ENCODE measurements at places on chromosomes 11 and 22.

- no peak for DNase-seq
Observed at GRCh38 chr11:110425751-110426545, 3.8 kb upstream of the FDX1 start.

- DNase-seq = no peak
Observed at GRCh38 chr11:128453444-128454336, 133.7 kb downstream of the ETS1 start.

DNA sequence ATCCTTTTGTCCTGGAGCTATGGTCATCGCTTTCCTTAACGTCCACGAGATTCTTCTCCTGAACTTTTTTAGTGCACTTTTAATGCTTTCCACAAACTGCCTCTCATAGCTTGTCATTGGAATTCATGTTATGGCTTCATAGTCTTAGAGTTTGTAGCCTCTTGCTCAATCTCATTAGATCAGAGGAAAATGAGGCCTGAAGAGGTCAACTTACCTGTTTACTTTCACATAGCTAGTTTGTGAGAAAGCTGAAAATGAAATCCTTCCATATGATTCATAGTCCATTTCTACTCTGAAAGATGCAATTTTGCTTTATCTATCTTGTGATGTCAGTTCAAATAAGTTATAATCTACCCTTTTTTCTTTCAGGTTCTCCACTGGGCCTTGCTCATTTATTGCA is 1747.2 kb upstream of the RAG2 start:
- no peak for DNase-seq

- DNase-seq = no peak
Observed at GRCh38 chr11:117961896-117962295, 24.3 kb upstream of the IL10RA start.

DNA sequence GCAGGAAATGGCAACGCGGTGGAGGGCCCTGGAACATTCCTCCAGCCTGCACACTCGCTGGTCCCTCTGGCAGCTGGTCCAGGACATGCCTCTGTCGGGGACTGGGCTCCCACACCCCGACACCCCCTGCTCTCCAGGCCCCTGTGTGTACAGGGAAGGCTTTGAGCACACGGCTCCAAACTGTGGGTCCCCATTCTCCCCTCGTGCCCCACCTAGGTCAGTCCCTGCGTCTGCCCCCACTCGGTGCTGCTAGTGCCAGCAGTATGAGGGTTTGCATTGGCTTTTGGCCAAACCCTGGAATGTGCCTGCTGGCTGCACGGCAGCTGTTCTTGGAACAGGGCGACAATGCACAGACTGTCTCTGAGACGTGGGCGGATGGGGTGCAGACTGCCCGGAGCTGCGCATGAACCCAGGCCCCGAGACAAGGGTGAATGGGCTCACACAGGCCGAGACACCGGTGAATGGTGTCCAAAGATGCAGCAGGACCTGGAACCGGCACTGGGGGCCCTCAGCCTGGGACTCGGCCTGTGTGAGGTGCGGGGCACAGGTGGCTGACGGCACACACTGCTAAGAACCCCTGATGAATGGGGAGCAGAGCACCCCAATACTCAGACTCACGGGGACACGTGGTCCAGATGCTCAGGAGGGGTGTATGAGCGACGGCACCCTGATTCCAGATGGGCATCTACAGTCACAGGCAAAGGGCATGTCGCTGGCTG is 7.5 kb upstream of the SYT8 start:
- DNase-seq = no peak

DNA sequence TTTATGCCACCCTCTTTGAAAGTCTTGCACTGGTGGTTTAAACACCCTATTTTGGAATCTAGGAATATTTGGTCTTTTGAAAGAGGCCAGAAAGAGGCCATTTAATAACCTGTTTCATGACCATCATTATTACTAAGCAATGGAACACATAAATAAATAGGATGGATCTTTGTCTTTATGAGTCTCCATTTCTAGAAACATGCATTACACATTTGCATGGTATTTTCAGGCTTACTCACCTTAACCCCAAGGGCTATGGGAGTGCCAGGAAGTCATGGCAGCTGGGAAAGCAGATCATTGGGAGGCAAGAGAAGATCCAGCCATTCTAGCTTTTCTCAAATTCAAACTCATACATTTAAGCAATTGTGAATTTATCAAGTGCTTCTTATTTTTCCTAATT is 185.8 kb upstream of the POU2AF2 start:
- no peak for DNase-seq

GRCh38 chr11:115456019-115456418 is 48.2 kb downstream of the CADM1 start:
- DNase-seq = no peak

GRCh38 chr22:49815641-49816091 is 12.0 kb downstream of the BRD1 start:
- no peak for DNase-seq

GRCh38 chr11:75159151-75159953 is 8.4 kb downstream of the SLCO2B1 start:
- DNase-seq = no peak

GRCh38 chr11:70527429-70528045 is 129.2 kb downstream of the CTTN start:
- DNase-seq = no peak

DNA sequence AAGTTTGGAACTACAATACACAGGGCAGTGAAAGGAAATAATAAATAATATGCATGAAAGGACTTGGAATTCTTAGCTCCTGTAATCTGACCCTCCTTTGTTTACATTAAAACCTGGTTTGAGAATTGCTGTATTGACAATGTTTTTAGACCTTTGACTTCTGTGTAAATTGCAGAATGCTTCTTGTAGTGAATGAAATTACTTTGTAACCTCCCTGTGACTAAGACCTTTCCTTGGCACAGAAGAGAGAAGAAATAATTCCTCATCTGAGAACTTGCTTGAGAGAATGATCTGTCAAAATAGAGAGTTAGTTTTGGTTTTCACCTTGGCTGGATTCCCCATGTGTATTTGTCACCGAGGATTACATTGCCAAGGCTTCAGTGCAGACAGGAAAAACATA is 640.0 kb upstream of the ANO5 start:
- DNase-seq = no peak

- DNase-seq = no peak
Observed at GRCh38 chr22:22893891-22894739, 6.5 kb downstream of the IGLL5 start.

- no peak for DNase-seq
Observed at GRCh38 chr11:68215524-68216170, 2.6 kb upstream of the KMT5B start.

DNA sequence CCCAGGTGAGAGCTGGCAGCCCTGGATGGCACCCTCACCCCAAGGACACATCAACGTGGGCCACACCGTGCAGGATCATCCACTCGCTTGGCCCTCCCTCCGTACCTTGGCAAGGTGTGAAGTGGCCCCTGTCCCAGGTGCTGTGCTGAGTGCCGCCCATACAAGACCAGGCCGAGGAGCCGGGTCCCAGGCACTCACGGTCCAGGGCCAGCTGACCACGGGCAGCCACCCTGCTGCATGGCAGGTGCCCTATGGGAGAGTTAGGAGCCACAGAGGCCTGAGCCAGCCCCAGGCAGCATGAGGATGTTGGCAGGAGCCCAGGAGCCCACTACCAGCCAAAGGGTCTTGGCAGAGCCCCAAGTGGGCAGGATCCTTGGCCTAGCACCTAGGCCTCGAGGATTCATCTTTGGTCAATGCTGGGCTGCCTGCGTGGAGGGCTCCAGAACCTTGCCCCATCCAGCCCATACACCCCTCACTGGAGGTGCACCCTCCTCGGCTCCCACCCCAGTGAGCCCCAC is 19.6 kb downstream of the RTN4R start:
- no peak for DNase-seq

DNA sequence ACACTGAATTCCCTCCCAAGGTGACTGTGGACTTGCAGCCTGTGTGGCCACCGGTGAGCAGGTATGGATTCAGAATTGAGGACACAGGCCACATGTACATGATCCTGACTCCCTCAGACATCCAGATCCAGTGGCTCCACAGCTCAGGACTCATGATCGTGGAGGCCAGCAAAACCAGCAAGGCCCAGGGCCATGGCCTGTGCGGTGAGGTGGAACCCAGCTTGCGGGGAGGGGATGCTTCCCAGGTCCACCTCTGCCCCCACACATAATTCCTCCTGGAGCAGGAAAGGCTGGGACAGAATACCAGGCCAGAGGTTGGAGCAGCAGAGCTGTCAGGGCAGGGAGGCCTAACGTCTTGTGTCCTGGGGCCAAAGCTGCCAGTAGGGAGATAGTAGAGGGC is 82.1 kb downstream of the OTOG start:
- DNase-seq = no peak

DNA sequence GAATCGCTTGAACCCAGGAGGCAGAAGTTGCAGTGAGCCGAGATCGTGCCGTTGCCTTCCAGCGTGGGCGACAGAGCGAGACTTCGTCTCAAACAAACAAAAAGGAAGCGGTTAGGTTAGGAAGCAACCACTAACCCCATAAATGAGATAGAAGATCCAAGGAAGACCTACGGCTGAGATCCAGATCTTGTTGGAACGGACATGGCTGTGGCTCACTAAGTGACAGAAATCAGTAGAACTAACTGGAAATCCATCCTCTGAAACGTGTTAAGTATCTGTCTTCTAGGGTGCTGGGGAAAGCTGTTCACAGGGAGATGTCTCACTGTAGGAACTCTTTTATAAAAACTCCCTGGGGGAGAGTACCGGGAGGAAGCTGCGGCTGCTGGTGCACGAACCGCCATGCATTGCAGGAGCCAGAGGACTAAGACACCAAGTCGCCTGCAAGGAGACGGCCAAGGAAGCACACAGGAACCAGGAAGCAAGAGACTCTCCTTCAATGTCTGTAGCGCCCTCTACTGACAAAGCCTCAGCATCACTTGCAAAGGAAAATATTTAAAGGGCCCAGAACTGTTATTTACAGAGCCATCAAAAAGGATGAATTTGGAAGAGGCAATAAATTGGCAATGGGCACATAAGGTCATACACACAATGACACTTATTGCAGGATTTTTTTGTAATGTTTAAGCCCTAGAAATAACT is 16.9 kb upstream of the SPTY2D1 start:
- DNase-seq = peak; percentile 33

- DNase-seq = no peak
Observed at GRCh38 chr11:44931466-44931865, 19.2 kb downstream of the TP53I11 start.

GRCh38 chr11:116416852-116417251 is 355.9 kb downstream of the BUD13 start:
- no peak for DNase-seq

- DNase-seq = no peak
Observed at GRCh38 chr11:33652930-33653329, 47.7 kb downstream of the C11orf91 start.

DNA sequence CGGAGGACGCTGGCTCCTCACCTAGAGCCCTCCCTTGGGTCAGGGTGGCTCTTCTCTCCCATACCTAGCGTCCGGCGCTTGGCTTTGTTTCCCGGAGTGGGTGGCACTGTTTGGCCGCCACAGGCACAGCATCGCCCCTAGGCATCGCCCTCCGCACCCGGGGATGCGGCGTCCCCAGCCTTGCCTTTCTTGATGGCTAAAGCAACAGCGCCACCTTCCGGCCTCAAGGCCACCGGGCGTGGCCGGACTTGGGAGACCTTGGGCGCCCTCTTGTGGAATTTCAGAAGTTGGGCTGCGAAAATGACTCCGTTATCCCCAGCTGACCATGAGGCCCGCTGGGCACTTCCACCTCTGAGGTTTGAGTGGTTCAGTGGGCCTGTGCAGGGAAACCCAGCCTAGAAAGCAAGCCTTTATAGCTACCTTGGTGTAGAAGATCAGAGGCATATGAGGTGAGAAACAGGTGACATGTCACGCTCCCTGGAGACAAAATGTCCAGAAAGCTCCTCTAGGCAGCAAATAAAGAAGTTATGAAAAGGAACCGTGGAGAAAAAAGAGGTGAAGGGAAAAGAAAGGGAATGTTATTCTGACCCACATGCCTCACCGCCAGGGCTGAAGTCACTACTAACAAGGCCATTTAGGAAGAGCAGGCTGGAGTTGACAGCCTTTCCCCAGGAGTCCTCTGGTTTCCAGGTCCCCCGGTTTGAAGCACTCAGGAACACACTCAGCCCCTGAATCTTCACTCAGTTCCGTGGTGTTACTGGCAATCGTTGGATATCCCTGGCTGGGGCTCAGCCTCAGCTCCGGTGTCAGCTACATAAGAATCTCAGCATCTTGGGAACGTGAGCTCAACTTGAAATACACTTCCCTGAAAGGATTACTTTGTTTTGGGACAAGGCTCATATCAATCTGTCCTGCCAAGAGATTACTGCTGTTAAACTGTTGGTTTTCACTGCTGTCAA is 54.1 kb downstream of the SNX19 start:
- peak; percentile 87 for DNase-seq

DNA sequence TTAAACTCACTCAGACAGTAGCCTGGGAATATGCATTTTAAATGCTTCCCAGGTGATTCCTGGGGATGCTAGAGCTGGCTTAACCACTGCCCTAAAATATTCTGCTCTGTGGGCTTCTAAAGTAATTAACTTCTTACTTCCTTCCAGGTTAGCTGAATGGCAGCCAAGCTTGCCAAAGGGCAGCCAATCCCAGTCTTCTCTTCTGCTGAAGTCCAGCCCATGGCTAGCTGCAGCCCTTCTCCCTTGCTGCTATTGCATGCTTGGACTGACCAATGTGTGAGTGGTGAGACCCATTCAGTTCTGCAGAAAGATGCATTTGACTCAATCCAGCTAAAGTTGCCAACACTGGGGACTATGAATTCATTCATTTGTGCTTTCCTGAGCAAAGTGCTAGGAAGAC is 411.9 kb downstream of the SOX6 start:
- no peak for DNase-seq

GRCh38 chr22:23086787-23087186 is 16.5 kb downstream of the GNAZ start:
- DNase-seq = no peak

GRCh38 chr11:105054723-105055493 is 9.8 kb upstream of the CARD16 start:
- DNase-seq = no peak

- DNase-seq = no peak
Observed at GRCh38 chr11:46356924-46357482, 9.7 kb downstream of the DGKZ start.

GRCh38 chr11:129146191-129146590 is 45.9 kb downstream of the ARHGAP32 start:
- no peak for DNase-seq

DNA sequence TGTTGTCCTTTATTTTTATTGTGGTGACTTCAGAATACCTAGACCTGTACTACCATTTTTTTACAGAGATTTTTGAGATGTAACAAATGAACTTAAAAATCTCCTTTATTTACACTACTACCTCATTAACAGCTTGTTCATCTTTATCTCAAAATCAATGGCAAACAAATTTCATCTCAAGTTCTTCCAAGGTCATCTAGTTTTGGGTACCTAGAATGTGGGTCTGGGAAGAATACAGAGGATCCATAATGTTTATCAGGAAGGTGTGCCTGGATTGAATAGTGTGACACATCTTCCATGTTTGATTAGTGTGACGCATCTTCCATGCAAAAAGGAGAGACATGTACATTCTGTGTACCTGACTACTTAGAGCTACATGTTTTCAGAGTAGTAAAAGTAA is 63.3 kb upstream of the CCDC179 start:
- DNase-seq = no peak

GRCh38 chr22:27198518-27199035 is 541.2 kb downstream of the MIAT start:
- DNase-seq = no peak

GRCh38 chr22:23522623-23523251 is 57.4 kb downstream of the IGLL1 start:
- DNase-seq = no peak

GRCh38 chr22:41092847-41093411 is 537 bp downstream of the EP300 start:
- DNase-seq = peak; percentile 35
